CD8-positive, alpha-beta memory T cell (primary cell): ENCODE measurements at places on chromosomes 7 and 10. TPM values are rescaled to one million over a fixed set of nuclear protein-coding genes. Genes with fewer than 3 reads are reported as not detected.

- no peaks in the 10 kb centered on the region for H3K36me3 ChIP-seq
- no peak for DNase-seq
- H3K27me3 ChIP-seq, result no peaks in the 10 kb centered on the region
- no peak overlapping the region for H3K4me3 ChIP-seq
- peaks cover 6% of the 10 kb centered on the region for H3K4me1 ChIP-seq
Observed at GRCh38 chr10:24718031-24718855, 5.4 kb downstream of the ARHGAP21 start.

DNA sequence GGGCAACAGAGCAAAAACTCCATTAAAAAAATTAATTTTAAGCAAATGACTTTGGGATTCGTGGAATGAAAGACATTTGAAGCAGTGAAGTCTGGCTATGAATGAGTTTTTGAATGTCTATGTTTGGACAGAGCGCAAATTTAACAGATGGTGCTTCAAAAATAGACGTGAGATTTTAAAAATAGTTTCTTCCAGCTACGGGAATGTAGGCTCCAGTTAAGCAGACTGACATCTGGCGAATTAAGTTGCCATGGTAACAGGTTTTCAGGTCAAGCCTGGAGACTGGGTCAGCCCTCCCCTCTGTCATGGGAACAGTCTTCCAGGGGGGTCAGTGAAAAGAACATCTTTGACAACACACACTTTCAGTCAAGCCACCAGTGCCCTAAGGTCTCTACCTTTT, 62.0 kb downstream of the MYOF start:
- H3K27ac ChIP-seq, result no peak overlapping the region
- H3K36me3 ChIP-seq, result no peaks in the 10 kb centered on the region
- no peak overlapping the region for H3K4me3 ChIP-seq
- no peak for DNase-seq
- no peaks in the 10 kb centered on the region for H3K27me3 ChIP-seq

- no peaks in the 10 kb centered on the region for H3K36me3 ChIP-seq
- no peaks in the 10 kb centered on the region for H3K27me3 ChIP-seq
- no peaks in the 10 kb centered on the region for H3K4me1 ChIP-seq
- H3K27ac ChIP-seq, result no peak overlapping the region
- no peak overlapping the region for H3K4me3 ChIP-seq
Observed at GRCh38 chr10:3679950-3680629, 104.9 kb downstream of the KLF6 start.

DNA sequence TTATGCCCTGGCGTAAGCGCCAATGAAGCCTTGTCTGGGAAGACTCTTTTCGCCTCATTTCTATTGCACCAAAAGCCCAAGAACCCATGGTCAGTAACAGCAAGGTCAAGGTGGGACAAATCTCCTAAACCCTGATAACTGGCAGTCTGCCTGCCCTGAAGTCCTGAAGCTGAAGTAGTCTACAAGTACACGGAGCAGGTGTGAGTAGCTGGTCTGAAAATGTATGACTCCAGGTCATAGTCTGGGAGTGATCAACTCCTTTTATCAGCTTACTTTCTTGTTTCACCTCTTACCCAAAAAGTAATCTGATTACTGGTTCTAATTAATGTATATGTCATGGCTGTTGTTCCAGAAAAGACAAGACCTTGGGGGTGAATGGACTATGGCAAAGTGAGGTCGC, 107.3 kb upstream of the EFCAB10 start:
- no peaks in the 10 kb centered on the region for H3K27me3 ChIP-seq
- no peak for DNase-seq
- no peak overlapping the region for H3K4me3 ChIP-seq
- peaks cover 24% of the 10 kb centered on the region for H3K4me1 ChIP-seq
- no peak overlapping the region for H3K27ac ChIP-seq
- no peaks in the 10 kb centered on the region for H3K36me3 ChIP-seq

DNA sequence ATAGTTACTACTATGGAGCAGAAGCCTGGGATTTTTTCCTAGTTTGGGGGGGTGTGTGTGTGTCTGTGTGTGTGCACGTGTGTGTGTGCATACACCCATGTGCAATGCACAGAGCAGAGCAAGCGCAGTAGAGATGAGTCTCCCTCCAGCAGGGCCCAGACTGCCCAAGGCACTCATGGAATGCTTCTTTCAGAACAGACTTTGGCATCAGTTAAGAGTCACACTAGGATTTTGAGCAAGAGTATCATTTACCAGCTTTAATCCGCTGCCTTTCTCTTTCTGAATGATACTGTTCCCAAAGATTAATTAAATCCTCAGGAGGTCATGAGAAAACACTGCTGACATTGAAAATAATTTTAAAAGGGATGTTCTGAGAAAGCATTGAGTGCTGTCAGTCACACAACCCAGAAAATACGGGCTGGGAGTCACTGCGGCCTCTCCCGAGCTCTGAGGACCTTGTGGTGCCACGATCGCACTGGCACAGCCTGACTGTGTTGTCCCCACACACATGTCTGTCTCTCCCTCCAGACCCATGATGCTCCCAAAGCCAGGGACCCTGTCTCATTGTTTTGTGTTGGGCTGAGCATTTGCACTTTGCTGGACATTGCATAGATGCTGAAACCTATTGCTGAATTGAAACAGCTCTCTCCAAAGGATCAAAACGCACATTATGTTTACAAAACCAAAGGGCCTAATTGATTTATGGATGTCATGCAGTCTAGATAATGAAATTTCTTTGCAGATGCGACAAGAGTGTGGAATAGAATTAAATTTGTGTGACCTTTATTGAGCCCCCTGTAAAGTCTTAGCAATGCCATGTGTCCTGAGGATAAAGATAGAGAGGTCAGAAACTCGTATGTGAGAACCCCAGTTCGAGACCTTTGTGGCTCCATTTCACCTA, 54.7 kb upstream of the FIGNL1 start:
- no peak overlapping the region for H3K27ac ChIP-seq
- no peaks in the 10 kb centered on the region for H3K36me3 ChIP-seq
- no peaks in the 10 kb centered on the region for H3K4me1 ChIP-seq
- H3K27me3 ChIP-seq, result no peaks in the 10 kb centered on the region
- H3K4me3 ChIP-seq, result no peak overlapping the region

CCDC6 gene
- 52.0 TPM for total RNA-seq

TET1 gene
- 0.44 TPM for total RNA-seq

NPC1L1 gene
- not detected for total RNA-seq
